ENCODE measurements at places on chromosomes 3 and 15.

DNA sequence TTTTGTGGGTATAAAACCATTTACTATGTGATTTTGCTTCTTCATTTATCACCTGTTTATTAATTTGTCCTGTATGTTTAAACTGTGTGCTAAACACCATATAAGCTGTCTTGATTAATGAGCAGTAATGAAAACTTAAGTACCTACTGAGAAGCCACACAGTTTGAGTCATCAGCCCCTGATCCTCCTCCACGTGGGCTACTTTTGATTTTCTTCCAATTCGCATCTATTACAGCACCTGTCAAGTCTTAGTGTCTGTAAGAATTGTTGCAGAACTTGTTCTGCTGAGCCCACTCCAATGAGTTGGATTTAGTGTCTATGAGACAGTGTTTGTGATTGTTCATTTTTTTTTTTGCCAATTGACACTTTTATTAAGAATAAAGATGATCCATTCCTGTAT, 16.8 kb downstream of the EPHA6 start:
- DNase-seq = no peak

GRCh38 chr3:74621581-74621980, 7.1 kb upstream of the CNTN3 start:
- no peak for DNase-seq

- DNase-seq = no peak
Measured at GRCh38 chr15:72939514-72940228, 112.6 kb upstream of the NEO1 start.

- DNase-seq = peak; percentile 77
Measured at GRCh38 chr3:53083521-53083920, 37.6 kb upstream of the SFMBT1 start.

- no peak for DNase-seq
Measured at GRCh38 chr3:55337641-55338180, 149.4 kb downstream of the WNT5A start.

DNA sequence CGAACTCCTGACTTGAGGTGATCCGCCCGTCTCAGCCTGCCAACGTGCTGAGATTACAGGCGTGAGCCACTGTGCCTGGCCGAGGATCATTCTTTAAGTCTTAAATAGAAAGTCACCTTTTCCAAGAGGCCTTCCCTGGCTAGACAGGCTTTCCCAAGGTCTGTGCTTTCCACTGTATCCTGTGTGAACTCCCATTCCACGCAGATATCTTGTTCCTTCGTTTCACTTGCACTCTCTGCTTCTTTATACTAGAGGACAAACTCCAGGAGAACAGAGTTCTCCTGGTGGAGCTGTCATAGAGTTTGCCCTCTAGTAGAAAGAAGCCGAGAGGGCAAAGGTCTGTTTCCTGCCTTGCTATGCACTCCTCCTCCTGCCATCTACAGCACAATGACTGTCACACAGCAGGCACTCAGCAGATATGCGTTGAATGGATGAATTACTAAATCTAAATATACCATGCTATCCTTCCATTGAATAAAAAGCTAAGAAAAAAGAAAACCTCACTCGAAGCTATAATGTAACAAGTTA, 211.2 kb downstream of the FOXP1 start:
- no peak for DNase-seq

DNA sequence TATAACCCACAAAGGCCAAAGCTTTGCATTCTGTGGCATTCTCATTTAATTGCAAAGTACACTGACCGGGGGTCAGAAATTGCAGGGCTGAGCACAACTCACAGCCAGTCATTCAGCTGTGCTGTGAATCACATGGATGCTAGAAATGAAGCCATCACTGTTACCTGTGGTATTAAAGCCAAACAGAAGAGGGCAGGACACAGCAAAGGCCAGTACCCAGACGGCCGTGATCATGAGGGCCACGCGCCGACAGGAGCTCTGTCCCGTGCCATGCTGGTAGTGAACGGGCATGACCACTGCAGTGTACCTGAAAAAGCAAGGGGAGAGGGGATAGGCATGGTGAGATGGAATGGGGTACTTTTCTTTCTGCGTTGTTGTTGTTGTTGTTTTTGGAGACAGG, 31.6 kb downstream of the DRD3 start:
- DNase-seq = no peak

DNA sequence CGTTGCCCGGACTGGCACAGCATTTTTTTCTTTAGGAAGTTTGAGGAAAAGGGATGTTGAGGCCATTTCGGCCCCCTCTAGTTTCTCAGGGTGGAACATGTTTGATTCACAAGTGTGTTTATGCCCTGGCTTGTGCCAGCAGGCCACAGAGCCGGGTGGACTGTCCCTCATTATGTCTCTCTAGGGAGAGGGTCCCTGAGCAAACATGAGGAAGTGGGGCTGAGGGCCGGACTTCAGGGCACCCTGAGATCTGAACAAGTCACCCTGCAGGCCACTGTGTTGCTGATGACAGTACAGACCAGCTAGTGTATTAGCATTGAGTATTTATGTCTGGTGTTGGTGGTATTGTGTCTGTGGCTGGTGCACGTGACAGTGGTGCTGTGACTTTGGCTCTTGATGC, 34.9 kb downstream of the RNU5B-1 start:
- peak; percentile 42 for DNase-seq

DNA sequence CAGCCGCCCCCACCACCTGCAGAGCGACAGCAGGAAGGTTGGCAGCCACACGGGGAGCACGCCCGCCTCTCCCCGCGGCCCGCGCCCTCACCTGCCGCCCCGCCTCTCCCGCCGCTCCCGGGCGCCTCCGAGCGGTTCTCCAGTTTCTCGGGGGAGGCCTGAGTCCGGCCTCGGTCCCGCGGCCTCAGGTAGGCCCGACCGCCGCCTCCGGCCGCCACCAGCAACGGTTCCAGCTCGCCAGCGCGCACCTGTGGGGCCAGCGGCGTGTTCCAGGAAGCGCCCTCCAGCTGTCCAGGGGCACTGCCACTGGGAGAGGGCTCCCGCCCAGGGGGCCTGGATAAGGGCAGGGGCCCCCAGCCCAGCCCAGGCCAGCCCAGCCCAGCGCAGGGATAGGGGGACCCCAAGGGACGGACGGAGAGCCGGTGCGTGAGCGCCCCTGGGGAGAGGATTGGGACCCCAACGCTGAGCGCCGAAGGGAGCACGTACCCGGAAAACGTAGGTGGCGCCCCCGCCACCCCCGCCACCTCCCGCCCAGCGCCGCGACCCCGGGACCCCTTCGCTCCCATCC, 2.2 kb downstream of the LTK start:
- DNase-seq = no peak

- no peak for DNase-seq
Measured at GRCh38 chr3:72586694-72587093, 261.6 kb downstream of the SHQ1 start.

DNA sequence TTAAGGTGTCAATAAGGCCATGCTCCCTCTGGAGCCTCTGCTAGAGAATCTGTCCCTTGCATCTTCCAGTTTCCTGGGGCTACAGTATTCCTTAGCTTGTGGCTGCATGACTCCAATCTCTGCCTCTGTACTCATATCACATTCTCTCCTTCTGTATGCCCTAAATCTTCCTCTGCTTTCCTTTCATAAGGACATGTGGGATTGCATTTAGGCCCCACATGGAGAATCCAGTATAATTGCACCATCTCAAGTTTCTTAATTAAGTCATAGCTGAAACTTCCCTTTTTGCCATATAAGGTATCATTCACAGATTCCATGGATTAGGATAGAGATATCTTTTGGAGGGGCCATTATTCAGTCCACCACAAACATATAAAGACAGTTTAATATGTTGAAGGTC, 409.8 kb upstream of the TMCO5A start:
- DNase-seq = no peak
